Brain (organoid and tissue), 16 donors: ENCODE measurements at places on chromosomes 6 and 20. TPM values are rescaled to one million over a fixed set of nuclear protein-coding genes. Genes with fewer than 3 reads are reported as not detected.

SNX3 gene
- 239 TPM for polyA plus RNA-seq

POU3F2 gene
- 9.1 TPM for polyA plus RNA-seq

GPSM3 gene
- polyA plus RNA-seq, result 7.3 TPM

PKIB gene
- polyA plus RNA-seq, result 8.3 TPM

PM20D2 gene
- 11.3 TPM for polyA plus RNA-seq

REM1 gene
- 0.25 TPM for polyA plus RNA-seq

- DNase-seq, result peak; percentile 43
Measured at GRCh38 chr6:2396846-2397630, 151.6 kb upstream of the GMDS start.

- no peak for DNase-seq
Measured at GRCh38 chr6:167455371-167455770, 130.5 kb downstream of the TTLL2 start.

DNA sequence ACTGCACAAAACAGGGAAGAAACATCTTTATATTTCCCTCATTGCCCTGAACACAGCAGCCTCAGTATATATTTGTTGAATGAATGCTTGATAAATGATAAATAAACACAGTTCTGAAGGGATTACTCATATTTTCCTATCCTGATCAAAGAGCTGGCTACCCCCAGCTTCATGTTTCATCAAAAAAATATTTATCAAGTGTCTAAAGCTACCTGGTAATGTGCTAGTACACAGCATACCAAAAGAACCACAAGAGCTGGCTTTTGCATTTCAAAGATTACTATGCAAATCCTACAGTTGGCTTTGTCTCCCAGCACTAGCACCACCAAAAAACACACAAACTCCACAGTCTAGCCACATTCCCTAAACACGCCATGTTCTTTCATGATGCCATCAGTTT, 130.0 kb downstream of the BTBD9 start:
- DNase-seq, result no peak

DNA sequence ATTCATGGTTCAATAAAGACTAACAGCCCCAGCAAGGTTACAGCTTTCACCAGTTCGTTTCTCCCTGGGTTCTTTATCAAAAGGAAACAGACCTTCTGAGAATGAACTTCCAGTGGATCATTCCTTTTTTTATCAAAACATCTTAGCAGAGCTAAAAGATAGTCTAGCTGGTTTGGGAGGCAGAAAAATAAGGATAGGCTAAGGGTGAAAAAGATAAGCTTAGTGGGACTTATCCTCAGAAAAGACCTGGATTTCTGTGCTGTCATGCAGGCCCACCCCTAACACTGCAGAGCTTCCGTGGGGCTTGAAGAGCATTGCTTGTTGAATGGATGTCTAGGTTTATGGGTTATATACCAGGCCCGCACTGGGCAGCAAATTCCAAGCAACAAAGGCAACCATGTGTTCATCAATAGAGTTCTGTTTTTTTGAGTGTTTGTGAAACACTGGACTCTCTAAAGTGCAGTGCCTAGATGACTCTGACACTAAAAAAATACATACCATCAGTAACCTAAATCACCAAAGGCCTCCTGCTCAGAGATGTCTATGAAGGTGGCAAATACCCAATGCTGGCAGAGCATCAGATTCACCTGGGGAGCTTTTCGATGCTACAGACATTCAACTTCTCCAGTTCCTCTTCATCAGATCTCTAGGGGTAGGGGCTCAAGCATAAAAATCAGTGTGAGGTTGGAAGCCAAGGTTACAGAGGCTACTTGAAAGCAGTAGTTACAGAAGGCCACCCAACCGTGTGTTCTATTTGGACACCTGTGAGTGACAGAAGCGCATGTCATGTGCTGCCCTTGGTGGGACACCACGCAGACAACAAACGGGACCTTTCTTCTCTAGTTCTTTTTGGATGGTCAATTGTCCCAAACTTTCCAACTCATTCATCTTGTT, 53.0 kb downstream of the TNFAIP3 start:
- DNase-seq, result no peak

DNA sequence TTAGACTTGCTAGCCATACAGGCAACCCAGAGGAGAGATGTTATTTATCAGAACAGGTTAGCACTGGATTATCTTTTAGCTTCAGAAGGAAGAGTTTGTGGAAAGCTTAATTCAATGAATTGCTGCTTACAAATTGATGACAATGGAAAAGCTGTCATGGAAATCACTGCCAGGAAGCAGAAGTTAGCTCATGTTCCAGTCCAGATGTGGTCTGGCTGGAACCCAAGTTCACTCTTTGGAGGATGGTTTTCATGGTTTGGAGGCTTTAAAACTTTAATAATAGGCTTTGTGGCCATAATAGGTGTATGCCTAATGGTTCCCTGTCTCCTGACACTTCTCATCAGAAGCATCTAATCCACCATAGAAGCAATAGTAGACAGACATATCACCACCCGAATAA, 699.0 kb downstream of the PHF3 start:
- DNase-seq, result no peak

GRCh38 chr20:4160761-4161305, 145.5 kb upstream of the RNF24 start:
- peak; percentile 76 for DNase-seq

GRCh38 chr6:89623749-89624148, 14.8 kb downstream of the LYRM2 start:
- no peak for DNase-seq

DNA sequence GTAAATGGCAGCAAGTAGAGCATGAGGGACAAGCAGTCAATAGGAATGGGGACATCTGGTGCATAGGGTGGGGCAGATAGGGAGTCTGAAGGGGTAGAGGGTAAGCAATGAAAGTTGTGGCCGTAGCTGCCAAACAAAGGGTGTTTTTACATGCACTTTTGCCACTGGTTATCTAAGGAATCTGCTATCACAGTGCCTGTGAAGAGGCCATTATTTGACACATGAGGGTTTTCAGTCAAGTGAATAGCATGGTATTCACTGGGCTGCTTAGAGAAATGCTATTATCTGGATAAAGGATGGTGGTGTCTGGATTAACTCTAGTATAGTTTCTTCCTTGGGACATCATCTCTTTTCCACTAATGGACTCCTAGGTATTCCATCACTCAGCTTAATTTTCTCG, 118.2 kb downstream of the CARMIL1 start:
- DNase-seq, result no peak

DNA sequence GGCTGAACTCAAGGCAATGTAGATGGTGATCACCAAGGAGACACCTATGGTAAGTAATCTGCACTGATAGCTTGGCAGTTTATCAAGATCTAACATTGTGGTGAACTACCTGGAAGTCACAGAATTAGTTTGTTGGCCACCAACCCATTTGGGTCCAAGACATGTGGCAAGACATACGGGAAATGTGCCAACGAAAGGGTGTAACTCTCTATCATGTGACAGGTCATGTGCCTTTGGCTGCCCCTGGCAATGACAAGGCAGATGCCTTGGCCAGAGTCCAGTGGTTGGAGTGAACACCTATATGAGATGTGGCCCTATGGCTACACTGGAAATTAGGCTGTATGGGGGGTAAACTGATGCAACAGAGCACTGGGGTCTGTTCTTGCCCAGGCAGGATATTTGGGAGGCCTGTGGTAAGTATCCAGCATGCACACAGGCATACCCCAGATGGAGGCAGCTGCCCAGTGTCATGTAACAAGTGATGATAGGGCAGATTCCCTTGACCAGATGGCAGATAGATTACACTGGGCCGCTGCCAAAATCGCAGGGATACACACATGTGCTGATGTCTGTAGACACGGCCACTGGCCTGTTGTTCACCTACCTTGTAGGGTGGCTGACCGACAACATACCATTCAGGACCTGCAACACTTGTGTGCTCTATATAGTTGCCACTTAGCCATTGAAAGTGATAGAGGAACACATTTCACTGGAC, 35.5 kb upstream of the HSF2 start:
- no peak for DNase-seq

- DNase-seq, result no peak
Measured at GRCh38 chr20:13229538-13229937, 8.5 kb downstream of the ISM1 start.
